ENCODE measurements at places on chromosomes 7 and 10. TPM values are rescaled to one million over a fixed set of nuclear protein-coding genes. Genes with fewer than 3 reads are reported as not detected.

GRCh38 chr10:1048349-1048731 is 579 bp downstream of the IDI1 start:
- DNase-seq = no peak

The PHKG1 gene
- total RNA-seq = not detected

DNA sequence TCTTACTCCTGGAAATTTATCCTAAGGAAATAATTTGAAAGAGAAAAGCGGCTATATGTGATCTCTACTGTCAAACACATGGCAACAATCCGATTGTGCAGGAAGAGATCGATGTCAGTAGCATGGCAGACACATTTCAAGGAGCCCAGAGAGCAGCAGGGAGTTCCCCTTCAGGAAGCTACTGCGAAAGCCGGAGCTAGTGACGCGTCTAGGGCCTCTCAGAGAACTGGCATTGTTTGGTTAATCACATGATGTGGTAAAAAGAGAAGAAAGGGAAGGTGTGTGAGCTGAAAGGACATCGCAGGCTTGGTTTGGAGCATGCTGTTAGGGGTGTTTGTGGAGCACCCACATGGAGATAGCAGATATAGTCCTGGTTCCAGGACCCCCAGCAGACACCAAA is 74.9 kb downstream of the BEND7 start:
- no peak for DNase-seq

DNA sequence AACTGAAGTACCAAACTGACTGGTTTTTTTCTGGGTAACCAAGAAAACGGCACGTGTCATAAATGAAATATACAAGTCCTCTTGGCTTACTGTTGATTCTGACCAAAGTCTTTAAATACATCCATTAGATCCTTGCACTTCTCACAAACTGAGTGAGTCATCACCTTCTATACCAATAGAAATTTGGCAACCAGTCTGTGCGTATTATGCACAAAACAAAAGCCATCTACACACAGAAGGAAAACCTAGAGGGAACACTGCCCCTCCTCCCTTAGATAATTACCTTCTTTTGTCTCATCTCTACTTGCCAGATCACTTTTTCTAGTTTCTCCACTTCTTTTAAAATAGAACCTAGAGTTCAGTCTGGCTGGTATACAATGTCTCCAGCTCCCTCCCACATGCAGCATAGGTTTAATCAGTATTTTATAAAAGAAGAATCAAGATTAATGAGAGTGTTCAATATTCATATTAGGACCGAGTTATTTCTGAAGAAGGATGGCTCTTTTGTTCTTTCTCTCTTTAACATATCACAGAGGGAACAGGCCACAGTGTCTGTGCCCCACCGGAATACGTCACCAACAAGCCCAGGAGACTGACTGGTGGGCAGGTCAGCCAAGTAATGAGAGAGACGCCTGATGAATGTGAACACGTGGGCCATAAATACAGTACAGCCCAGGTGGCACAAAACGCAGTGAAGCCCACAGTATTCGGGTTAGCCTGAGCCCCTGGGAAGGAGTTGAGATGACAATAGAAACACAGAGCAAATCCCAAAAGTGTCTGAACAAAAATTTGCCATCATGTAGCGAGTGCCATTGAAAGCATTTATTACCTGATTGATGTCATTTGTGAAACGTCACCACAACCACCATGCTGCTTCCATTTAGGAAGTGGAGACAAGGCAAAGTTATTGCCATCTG is 91.3 kb downstream of the KIAA1549 start:
- DNase-seq = no peak

- DNase-seq = peak; percentile 73
Measured at GRCh38 chr7:77247206-77247850, 47.7 kb upstream of the FGL2 start.

GRCh38 chr10:125520968-125521367 is 162.0 kb downstream of the TEX36 start:
- no peak for DNase-seq

DNA sequence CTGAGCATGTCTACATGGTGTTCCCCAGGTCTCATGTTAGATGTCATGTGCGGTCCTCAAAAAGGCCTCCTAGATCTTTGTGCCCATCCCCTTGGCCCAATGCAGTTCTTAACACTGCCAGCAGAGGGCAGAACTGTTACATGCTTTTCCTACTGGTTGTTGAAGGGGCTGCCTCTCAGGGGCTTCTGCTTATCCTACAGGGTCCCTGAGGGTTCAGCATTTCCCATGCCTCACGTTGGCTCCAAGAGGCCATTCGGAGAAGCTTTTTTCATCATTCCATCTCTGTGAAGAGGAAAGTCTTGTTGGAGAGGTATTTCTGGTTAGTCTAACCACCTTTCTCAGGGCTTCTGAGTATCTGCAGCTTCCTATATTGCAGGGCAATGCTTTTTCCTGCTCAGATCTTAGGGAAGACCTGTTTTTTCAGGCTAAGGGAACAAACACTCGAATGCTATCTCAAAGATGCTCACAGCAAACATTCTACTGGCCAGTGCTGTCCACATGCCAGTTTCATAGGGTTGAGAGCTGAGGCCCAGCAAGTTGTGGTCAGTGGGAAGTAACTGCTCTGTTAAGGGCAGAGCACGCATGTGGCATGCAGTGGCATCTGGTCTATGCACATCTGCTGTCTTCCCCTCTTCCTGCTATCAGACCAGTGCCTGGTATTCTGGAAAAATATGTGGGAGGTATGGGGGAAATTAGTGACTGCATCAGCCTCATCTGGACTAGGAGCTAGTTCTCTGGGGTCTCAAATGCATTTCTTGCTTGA is 31.5 kb downstream of the MBL2 start:
- peak; percentile 30 for DNase-seq

The GGCT gene
- 98.2 TPM for total RNA-seq

DNA sequence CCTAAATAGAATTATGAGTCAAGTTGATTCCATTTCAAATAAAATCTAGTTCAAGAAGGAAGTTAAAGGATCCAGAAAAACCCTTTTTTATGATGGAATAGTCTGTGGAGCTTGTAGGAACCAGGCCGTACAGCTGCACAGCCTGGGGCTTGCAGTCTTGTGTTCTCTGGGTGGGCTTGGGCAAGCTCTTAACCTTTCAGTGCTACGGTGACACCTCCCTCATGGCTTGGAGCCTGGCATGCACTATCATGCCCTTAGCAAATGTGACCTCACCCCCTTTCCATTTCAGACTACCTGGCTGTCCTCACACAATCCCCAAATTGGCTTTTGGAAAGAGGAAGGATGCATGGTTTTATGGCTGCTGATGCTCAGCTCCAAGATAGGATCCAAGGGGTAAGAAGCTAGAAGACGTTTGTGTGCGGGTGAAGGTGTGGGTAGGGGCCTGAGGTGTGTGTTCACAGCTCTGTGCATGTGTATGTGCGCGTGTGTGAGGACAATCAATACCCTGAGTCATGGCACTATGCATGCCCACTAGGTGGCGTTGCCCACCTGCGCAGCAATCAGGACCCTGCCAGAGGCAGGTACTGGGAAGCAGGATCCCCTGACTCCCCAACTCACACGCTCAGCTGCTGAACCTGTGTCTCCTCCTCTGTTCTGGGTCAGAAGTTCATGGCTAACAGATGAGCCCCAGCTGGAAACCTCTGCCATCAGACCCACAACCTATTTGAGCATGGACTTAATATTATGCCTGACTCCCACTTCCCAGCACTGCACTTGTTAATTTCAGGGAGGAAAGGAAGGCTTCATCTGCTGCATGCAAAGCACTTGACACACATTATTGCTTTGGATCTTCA is 113.4 kb downstream of the PTPN20 start:
- DNase-seq = peak; percentile 36

The WIPF3 gene
- 0.07 TPM for total RNA-seq

DNA sequence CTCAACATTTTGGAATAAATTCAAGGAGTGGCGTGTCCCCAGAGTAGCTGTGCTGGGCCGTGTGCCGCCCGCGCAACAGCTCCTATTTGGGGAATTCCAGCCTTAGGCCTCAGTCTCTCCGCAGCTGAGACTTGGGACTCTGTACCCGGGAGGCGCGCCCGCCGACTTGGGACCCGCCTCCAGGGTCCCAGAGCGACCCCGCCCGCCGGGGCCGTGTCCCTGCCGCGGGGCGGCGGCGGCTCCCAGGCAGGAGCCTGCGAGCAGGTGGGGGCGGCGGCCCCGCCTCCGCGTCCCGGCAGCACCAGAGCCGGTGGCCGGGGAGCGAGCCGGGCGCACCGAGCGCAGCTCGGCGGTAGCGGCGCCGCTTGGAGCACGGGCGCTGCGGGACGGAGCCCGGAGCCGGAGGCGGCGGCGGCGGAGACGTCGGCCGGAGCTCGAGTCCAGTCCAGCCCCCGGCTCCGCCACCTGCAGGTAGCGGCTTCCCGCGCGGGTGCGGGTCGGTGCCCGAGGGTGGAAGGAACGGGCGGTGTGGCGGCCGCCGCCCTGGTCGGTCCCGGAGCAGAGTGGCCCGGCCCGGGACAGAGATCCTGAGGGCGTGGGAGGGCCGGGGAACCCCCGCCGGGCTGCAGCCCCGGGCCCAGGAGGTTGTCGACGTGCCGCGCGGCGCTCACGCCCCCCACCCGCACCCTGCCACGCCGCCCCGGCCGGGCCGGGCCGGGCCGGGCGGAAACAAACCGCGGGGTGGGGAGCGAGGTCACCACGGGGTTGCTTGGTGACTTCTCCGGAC is at the start of gene WIPF3:
WIPF3 (plus strand) TSS at position 301 of the 787 bp plus-strand sequence. CDS start 28,217 bp downstream, outside the sequence.
- no peak for DNase-seq

The CALHM2 gene
- total RNA-seq = 18.1 TPM

The OR2A5 gene
- not detected for total RNA-seq

The IRF5 gene
- 6.5 TPM for total RNA-seq

- DNase-seq = no peak
Measured at GRCh38 chr7:32221056-32221455, 150.8 kb upstream of the PDE1C start.

The CTAGE6 gene
- 0.95 TPM for total RNA-seq

The CCL26 gene
- 0.27 TPM for total RNA-seq

The AS3MT gene
- total RNA-seq = 2.3 TPM

- no peak for DNase-seq
Measured at GRCh38 chr10:59374916-59375315, 12.6 kb upstream of the FAM13C start.

The ZNF425 gene
- total RNA-seq = 0.87 TPM

DNA sequence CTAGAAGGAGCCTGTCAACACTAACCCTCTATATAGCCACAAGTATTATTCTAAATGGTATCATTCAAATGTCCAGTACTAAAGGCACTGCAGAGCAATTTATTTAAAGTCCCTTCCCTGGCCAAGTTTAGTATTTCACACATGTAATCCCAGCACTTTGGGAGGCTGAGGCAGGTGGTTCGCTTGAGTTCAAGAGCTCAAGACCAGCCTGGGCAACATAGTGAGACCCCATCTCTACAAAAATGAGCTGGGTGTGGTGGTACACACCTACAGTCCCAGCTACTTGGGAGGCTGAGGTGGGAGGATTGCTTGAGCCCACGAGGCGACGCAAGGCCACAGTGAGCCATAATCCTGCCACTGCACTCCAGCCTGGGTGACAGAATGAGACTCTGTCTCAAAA is 3.6 kb downstream of the GNA12 start:
- DNase-seq = no peak

- no peak for DNase-seq
Measured at GRCh38 chr7:44150966-44151941, 10.1 kb upstream of the MYL7 start.

DNA sequence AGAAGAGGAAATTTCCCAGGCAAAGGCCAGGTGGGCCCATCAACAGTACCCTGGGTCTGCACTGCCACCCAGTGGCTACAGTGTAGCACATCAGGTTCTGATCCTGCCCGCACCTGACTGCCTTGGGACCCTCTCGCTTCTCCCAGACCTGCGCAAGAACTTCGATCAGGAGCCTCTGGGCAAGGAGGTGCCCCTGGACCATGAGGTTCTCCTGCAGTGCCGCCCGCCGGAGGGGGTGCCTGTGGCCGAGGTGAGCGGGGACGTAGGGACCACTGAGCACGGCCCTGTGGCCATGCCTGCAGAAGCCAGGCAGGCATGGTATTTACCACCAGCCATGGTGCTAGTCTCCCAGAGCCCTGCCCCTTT is 33.9 kb upstream of the SLC29A3 start:
- DNase-seq = peak; percentile 42

GRCh38 chr7:98315318-98315993 is 34.0 kb downstream of the BRI3 start:
- no peak for DNase-seq

The GPR146 gene
- 0.72 TPM for total RNA-seq

Data from NCI-H460 (cell line).